Activated CD4-positive, alpha-beta T cell treated with anti-CD3 and anti-CD28 coated beads, Interleukin-2, Interleukin-6, amounts not matched to agents 100 ng/mL and 50 ng/mL, durations not matched to agents 16 hours and 8 hours (primary cell): ENCODE measurements at places on chromosomes 16 and 17.

- no peak for DNase-seq
Measured at GRCh38 chr17:4955091-4955490, 4.2 kb downstream of the ENO3 start.

DNA sequence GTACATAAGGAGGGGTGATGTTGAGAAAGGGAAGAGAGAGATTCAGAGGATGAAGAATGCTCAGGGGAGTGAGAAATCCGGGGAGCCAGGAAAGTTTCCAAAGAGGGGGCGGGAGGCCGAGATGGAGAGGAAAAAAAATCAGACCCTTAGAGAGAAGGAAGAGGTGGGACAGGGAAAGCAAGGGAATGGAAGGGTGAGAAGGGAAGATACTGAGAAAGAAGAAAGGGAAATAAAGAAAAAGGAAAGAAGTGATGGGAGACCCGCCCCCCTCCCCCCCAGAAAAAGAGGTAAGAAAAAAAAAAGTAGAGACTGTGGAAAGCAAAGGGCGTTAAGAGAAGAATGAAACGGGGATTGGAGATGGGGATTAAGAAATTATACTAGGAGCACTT is 507 bp downstream of the DYNLRB2 start:
- DNase-seq: no peak

- DNase-seq: no peak
Measured at GRCh38 chr16:592518-593306, 2.8 kb downstream of the RAB40C start.

GRCh38 chr17:77727037-77727615 is 231.4 kb upstream of the TNRC6C start:
- DNase-seq: no peak

- DNase-seq: peak; percentile 87
Measured at GRCh38 chr17:55090079-55090492, 121.5 kb downstream of the STXBP4 start.

- DNase-seq: no peak
Measured at GRCh38 chr17:39011907-39012468, 44.8 kb upstream of the FBXO47 start.

DNA sequence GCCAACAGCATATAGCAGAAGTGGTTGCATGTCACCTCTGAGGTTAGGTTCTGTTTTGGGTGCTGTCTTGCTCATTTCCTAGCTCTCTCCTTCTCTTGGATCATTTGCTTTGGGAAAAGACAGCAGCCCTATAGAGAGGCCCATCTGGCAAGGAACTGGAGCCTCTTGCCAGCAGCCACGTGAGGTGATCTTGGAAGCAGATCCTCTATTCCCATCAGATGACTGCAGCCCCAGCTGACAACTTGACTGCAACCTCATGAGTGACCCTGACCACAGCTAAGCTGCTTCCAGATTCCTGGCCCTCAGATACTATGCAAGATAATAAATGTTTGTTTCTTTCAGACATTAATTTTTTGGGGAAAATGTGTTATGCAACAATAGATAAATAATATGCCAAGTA is 213.3 kb upstream of the HS3ST4 start:
- no peak for DNase-seq
